ENCODE measurements at places on chromosomes 7 and 10.

DNA sequence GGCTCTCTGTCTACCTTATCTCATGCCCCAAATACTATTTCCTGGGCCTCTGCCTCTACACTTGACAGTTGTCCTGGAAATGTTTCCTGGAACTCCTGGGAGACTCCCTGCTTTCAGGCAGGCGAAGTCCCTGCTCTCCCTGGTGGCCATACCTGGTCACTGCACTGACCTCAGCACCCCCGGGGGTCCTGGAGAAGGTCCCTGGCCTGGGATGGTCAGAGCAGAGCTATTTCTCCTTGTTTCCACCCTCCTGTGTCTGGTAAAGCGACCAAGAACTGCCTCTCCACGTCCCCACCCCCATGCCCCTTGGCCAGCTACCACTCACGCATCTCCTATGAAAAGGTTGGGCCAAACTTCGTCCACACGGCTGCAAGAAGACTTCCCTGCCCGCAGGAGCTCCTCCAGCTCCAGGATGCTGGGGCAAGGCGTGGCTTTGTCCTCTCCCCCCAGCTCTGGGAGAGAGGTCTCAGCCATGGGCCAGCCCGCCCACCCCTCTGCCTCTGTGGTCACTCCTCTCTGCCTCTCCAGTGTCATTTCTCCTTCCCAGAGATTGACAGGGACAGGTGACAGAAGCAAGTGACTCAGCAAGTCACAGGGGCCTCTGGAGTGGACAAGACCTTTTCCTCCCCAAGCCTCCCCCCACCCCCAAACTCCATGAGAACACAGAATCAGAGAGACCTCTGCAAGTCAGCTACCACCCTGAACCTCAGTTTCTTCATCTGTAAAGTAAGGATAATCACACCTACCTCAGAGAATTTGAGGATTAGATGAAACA lies 2.6 kb upstream of the SAMD8 start:
- DNase-seq: peak; percentile 22

GRCh38 chr7:140161047-140161446 lies 15.7 kb downstream of the KDM7A start:
- DNase-seq: no peak

GRCh38 chr7:55472928-55473725 lies 99.2 kb downstream of the VOPP1 start:
- no peak for DNase-seq

GRCh38 chr7:12764458-12764891 lies 77.0 kb downstream of the ARL4A start:
- no peak for DNase-seq

DNA sequence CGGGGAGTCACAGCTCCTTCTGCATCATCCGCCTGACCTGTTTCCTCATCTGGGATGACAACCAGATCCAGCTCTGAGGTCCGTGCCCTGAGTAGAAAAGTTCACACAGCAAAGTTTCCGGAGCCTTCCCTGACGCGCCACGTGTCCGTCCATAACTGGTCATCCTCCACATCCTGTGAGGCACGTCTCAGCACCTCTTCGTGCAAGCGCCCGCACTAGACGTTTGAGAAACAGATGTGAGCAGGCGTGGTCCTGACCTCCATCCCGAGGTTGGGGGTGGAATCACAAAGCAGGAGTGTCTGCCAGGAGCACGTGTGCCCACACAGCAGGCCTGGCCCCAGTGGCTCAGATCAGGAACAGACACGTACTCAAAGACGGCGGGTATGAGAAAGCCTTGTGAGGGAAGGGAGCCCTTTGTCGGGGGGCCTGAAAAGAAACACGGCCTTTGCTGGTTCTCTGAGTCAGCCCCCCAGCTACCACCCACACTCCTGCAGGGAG lies 520.8 kb downstream of the DNAJB6 start:
- DNase-seq: no peak

- no peak for DNase-seq
These were observed 305.9 kb upstream of the MGMT start for GRCh38 chr10:129161150-129161549.

DNA sequence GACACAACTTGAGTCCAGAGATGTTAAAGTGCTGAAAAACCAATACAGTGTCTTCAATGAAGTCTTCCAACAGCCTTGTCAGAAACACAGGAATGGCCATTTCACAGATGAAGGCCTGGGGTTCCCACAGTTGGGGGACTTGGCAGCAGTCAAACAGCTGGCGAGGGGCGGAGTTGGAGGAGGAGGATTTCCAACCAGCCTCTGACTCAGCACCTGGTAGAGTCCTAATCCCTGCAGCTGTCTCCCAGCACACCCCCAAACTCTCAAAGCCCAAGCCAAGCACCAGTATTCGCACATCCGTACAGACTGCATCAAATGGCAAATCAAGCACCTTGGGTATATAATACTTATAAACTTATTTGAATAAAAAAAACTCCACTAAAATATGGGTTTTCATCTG lies 28.0 kb downstream of the CTBP2 start:
- no peak for DNase-seq

GRCh38 chr10:128816726-128817125 lies 650.3 kb upstream of the MGMT start:
- no peak for DNase-seq

DNA sequence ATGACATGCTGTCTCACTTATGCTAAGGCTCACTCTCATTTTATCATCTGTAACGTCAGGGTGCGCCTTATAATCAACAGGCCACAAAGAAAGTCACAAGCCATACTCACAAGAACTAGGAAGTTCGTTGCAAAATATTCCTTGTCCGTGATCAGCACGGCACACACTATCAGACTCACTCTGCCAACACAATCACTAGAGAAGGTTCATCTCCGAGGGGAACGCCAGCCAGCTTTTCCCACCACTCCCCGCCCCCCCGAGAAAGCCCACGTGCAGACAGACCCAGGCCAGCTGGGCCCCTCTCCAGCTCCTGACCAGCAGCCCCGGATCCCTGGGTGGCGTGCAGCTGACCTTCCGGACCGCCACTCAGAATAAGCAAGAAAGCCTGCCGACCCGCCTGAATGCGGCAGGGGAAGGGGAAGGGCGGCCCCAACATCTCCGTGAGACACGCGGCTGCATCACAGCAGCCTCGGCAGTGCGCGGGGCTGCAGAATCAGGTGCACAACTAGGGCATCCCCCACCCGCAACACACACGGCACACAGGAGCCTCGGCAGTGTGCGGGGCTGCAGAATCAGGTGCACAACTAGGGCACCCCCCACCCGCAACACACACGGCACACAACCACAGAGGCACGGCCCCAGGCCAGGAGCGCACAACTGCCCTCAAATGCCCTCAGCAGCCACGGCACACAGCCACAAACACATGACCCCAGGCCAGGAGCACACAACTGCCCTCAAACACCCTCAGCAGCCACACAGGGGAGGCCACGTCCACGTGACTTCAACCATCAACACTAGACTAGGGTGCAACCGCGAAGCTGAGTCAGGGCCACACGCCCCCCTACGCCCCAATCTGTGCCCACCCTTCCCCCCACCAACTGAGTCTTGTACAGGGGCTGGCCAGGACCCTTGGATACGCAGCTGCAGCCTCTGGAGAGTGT lies 2.5 kb upstream of the GPR146 start:
- DNase-seq: no peak

- no peak for DNase-seq
These were observed 105.4 kb downstream of the GRM3 start for GRCh38 chr7:86748843-86749719.

DNA sequence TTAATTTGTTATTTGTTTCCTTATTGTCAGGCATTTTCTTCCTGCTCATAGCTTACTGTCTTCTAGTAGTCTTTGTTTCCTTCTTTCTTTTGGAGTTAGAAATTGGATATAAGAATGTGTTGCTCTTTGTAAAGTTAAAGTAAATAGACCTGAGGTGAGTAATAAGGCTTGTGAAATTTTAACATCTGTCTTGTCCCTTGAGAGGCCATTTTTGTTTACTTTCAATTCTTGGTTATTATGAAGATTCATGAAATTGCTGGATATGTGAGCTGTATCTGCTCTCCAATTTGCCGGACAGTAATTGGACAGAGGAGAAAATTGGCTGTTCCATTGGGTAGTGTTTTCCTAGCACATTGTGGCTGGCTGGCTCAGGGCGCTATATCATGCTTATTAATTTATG lies 260.7 kb downstream of the EXOC4 start:
- DNase-seq: no peak

DNA sequence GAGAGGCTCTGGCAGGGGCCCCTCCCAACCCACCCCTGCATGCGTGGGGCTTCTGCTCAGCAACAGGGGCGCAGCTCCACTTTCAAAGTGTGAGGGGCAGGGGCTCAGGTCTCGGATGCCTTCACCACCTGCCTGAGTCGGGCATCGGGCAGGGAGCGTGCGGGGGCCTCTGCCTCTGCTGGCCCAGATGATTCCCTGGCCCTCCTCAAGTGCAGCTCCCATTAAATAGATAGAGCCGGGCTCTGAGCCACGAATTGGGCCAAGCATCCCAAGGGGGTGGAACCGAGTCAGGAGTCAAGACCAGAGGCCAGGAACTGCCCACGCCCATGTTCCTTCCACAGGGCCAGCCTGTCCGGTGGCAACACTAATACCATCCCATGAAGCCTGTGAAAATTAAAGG lies 108.9 kb upstream of the FAM20C start:
- no peak for DNase-seq

GRCh38 chr10:84054743-84055142 lies 84.6 kb upstream of the GHITM start:
- no peak for DNase-seq

- DNase-seq: no peak
These were observed 869 bp downstream of the CHCHD1 start for GRCh38 chr10:73782749-73783085.

DNA sequence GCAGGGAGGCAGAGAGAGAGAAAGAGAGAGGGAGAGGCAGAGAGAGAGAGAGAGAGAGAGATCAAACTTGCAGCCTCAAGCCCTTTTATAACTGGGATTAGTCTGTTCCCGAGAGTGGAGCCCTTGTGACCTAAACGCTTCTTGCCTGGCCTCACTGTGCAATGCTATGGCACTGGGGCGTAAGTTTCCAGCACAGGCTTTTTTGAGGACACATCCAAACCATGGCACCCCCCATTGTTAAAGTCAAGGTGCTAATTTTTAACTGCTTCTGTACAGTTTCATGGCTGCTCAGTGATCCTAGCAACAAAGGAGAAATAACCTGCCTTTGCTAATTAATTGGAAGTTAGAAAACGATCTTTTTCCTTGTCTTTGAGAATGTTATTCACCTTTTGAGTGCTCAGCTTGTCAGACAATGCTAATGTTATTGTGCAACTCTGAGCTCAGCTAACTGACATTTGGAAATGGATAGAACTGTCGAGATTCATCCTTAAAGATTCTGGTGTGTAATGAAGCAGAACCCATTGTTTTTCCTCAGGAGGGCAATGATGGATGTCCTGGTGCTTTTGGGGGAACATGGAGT lies 268.4 kb downstream of the GLRX3 start:
- no peak for DNase-seq

GRCh38 chr7:4655311-4655710 lies 26.8 kb upstream of the FOXK1 start:
- no peak for DNase-seq

DNA sequence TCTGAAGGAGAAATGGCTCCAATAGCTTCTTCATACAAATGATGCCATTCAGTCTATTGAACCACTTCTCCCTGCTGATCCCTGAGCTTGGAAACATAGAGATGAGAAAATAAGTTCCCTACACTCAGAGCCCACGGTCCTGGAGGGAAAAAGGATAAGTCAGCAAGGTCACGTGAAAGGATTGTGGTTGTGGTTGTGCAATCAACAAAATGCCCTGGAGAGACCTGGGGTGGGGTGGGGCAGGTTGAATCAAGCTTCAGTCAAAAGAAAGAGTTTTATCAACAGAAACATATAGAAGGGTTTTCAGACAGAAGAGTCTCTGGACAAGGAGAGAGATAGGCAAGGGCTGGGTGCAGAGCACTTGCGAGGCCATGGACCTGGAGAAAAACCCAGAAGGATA lies 30.1 kb downstream of the C10orf90 start:
- no peak for DNase-seq

Measured in KBM-7 (cell line).